Stimulated activated CD8-positive, alpha-beta memory T cell treated with anti-CD3 and anti-CD28 coated beads, Interleukin-7, amount 100 ng/mL, for 1 hour (primary cell): ENCODE measurements at places on chromosomes 3 and 15.

DNA sequence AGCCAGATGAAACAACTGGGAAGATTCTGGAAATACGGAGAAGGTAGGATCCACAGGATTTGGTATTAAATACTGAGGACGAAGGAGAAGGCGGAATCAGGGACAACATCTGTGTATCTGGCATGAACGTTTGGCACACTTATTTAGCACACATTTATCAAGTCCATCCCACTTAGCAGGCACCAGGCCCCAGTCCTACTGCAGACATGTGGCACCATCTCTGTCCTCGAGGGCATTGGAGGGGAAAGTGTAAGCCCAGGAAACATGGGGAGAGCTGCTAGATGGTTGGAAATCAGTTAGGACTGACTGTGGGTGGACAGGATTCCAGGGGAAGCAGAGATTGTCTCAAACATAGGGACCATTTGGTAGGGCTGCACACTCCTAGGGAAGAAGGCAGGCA lies 29.0 kb upstream of the LCTL start:
- no peak for DNase-seq

- DNase-seq: no peak
Observed at GRCh38 chr3:141170678-141171295, 60.8 kb upstream of the PXYLP1 start.

DNA sequence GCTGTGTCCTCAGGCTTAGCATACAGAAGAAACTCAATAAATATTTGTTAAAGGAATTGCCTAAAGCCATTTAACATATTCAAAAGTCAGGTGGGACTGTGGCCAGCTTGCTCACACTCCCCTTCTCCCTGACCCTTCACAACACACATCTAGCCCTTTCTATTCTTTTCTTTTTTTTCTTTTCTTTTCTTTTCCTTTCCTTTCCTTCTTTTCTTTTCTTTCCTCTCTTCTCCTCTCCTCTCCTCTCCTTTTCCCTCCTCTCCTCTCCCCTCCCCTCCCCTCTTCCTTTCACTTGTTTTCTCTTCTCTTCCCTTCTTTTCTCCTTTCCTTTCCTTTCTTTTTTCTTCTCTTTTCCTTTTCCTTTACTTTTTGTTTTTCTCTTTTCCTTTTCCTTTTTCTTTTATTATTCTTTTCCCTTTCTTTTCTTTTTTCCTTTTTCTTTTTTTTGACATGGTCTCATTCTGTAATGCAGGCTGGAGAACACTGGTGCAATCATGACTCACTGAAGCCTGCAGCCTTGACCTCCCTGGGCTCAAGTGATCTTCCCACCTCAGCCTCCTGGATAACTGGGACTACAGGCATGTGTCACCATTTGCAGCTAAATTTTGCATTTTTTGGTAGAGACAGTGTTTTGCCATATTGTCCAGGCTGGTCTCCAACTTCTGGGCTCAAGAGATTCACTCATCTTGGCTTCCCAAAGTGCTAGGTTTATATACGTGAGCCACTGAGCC lies 377.8 kb downstream of the GRM7 start:
- DNase-seq: no peak

DNA sequence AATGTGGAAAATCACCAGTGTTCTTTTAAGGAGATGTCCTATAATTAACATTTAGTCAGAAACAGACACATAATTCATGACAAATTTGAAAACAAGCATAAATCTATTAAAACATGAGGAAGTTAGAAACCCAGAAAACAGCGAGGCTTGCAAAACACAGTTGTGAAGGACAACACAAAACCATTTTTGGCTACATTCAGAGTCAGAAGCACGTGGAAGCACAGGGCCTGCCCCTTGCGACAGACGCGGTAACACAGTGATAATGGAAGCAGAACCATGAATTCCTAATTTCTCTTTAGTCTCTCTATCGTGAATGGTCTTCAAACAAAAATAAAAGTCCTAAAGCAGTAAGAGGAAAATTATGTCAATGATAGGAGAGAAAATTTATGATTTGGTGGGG lies 12.2 kb downstream of the NCEH1 start:
- no peak for DNase-seq
